Cerebellum (tissue), 4 donors: ENCODE measurements at places on chromosomes 1 and 21. TPM values are rescaled to one million over a fixed set of nuclear protein-coding genes. Genes with fewer than 3 reads are reported as not detected.

EXOSC10 gene
- total RNA-seq, result 54.3 TPM

SPRR2G gene
- not detected for total RNA-seq

PCP4L1 gene
- 13.0 TPM for total RNA-seq

SERINC2 gene
- total RNA-seq, result 2.8 TPM

IPP gene
- 9.4 TPM for total RNA-seq

NECTIN4 gene
- total RNA-seq, result not detected

PLA2G2F gene
- not detected for total RNA-seq

FCRL1 gene
- 0.18 TPM for total RNA-seq

MROH9 gene
- not detected for total RNA-seq

MATN1 gene
- 0.36 TPM for total RNA-seq

OLIG2 gene
- 14.4 TPM for total RNA-seq

UCK2 gene
- 54.1 TPM for total RNA-seq

C1orf226 gene
- total RNA-seq, result 3.4 TPM

RNF223 gene
- total RNA-seq, result not detected

PLA2G2A gene
- not detected for total RNA-seq

ESPN gene
- 0.18 TPM for total RNA-seq

PLPPR5 gene
- 10.0 TPM for total RNA-seq

RAD54L gene
- 2.6 TPM for total RNA-seq

ST6GALNAC5 gene
- 33.7 TPM for total RNA-seq

CTTNBP2NL gene
- 27.8 TPM for total RNA-seq

DPM3 gene
- 7.2 TPM for total RNA-seq

EPHB2 gene
- 83.8 TPM for total RNA-seq

OR2W3 gene
- total RNA-seq, result 0.73 TPM

SMIM11 gene
- total RNA-seq, result 17.9 TPM

DCST1 gene
- not detected for total RNA-seq

TRIM58 gene
- total RNA-seq, result 6.1 TPM

MLLT11 gene
- 53.8 TPM for total RNA-seq

NBPF19 gene
- total RNA-seq, result 20.5 TPM
